ENCODE measurements at places on chromosomes 11 and 22.

- no peak for DNase-seq
These were observed 20.0 kb downstream of the OR2AT4 start for GRCh38 chr11:75076671-75077070.

DNA sequence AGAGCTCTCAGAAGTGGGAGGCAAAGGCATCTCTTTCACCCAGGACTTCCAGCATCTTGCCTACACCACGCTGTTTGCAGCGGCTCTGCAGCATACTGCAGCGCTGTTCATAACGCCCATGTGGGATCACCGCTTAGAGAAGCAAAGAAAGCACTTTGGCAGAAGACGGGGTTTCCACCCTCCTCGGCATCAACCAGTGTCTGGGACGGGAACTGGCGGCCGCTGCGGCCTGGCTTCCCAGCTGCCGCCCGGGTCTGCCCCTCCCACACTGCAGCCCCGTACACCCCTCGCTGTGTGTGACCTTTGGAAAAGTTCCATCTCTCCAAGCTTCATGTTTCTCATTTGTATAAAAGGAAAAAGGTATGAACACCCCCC, 545 bp upstream of the TIRAP start:
- no peak for DNase-seq

DNA sequence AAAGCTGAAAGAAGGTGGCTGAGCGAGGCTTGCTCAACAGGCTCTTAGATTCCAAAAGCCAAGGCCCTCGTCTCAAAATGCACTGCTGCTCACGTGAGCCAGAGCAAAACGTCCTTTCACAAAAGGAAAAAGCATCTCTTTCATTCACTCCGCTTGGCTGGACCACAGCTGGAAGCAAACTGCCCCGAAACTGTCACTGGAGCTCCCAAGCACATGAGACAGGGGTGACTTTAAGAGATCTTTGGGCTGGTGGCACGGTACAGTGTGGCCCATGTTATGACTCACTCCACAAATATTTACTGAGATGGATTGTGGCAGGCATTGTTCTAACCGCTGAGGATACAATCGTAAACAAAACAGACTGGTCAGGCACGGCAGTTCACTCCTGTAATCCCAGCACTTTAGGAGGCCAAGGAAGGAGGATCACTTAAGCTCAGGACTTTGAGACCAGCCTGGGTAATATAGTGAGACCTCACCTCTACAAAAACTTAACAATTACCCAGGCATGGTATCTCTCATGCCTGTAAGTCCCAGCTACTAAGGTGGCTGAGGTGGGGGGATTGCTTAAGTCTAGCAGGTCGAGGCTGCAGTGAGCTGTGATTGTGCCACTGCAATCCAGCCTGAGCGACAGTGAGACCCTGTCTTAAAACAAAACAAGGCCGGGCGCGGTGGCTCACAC, 3.6 kb downstream of the PLA2G6 start:
- peak; percentile 50 for DNase-seq

- DNase-seq = no peak
These were observed 9.2 kb downstream of the OR51F2 start for GRCh38 chr11:4830346-4830745.

DNA sequence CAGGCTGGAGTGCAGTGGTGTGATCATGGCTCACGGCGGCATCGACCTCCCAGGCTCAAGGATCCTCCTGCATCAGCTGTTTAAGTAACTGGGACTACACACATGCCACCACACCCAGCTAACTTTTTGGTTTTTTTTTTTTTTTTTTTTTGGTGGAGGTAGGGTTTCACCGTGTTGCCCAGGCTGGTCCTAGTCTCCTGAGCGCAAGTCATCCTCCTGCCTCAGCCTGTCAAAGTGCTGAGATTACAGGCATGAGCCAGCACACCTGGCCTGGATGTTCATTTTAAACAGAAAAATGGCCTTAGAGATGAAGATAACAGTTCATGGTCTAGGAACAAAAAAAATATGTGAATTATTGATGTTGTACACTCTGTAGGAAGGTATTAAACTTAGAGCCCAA, 13.6 kb upstream of the SLC25A18 start:
- no peak for DNase-seq

DNA sequence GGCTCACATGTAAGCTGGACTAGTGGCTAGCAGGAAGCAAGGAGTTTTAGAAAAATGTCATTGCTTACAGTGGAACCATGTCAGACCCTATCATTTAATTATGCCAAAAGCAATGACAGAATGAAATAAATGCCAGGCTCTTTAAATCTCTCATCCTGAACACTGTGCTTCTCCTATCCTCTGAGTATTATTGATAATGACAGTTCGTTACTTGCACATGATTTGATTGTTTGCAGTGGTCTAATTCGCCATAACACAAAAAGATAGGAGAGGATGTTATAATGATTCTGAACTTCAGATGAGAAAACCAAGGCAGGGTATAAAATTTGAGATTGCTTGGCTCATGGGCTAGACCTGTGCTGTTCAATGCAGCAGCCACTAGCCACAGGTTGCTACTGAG, 68.2 kb downstream of the FLI1 start:
- DNase-seq = no peak

DNA sequence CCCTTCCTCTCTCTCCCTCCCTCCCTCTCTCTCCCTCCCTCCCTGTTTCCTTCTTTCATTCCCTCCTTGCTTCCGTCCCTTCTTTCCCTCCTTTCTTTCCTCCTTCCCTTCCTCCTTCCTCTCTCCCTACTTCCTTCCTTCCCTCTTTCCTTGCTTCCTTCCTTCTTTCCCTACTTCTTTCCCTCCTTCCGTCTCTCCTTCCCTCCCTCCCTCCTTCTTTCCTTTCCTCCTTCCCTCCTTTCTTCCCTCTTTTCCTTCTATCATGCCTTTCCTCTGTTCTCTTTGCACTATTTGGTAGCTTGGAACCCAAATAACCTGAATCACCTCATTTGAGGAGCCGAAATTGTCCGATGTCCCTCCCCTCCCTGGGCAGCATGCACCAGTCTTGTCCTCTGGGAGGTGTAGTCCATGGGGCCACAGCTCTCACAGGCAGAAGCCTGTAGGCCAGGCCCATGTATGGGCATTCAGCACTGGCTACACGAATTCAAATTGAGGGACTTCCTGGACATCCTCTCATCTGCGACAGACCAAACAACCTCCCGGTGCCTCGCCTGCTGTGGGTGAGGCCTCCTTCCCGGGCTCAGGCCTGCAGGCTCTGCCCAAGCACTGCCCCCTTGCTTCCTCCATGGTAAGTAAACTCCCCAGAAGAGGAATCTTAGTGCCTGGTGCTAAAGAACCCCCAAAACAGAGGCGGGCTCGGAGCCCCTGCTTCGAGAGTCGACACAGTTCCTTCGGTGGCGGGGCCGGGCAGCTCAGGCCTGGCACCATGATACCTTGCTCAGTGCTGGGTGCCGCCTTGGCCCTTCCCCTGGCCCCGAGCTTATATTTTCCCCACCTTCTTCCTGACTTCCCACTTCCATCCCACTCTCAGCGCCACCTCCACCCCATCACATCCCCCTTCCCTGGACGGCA, 454.1 kb upstream of the CADM1 start:
- DNase-seq = no peak

DNA sequence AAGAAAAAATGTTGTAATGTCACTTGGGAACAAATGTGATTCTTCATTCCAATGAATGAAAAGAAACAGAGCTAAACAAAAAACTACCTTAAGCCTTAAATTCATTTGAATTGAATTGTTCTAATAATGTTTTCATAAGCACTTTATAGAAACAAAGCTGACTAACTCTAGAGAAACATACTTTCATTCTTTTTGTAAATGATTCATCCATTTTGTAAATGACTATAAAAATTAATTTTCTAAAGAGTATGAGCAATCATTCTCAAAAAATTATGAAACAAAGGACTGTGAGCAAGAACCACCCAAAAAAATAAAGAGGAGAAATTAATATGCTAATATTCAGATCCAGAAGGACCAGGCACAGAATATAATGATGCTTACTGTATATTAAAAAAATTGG, 986.5 kb upstream of the CHORDC1 start:
- no peak for DNase-seq

DNA sequence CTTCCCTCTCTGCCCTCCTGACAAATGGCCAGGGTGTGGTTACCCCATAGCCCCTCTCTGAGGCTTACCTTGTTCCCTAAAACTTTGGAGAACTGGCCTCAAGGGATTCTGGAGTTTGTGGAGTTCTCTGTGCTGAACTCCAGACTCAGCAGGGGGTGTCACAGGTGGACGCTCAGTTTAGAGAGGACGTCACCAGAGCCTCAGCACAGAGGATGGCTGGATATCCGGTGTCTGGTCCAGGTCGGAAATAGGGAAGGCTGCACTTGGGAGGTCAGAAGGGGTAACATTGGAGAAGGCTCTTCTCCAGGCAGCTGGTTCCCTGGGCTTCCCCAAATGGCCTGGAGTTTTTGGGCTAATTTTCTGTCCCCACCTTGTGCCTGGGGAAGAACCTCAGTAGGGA, 64.2 kb downstream of the ADAMTS15 start:
- DNase-seq = no peak

DNA sequence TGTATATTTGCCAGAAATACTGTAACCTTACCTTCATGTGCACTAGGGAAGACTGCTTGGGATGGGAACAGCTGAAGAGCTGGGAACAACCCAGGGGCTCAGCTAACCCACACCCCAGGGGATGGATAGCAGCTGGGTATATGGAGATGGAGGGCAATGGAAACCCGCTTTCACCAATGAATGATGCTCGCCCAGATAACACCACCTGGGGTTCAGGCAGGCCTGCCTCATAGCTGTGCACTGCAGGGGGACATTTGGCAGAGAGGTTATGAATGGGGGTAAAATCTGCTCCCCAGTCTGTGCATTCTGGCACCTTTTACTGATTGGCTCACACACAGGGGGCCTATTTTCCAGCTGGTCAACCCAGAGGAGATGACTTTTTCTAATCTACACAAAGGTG, 170.7 kb downstream of the CHST1 start:
- DNase-seq = no peak

DNA sequence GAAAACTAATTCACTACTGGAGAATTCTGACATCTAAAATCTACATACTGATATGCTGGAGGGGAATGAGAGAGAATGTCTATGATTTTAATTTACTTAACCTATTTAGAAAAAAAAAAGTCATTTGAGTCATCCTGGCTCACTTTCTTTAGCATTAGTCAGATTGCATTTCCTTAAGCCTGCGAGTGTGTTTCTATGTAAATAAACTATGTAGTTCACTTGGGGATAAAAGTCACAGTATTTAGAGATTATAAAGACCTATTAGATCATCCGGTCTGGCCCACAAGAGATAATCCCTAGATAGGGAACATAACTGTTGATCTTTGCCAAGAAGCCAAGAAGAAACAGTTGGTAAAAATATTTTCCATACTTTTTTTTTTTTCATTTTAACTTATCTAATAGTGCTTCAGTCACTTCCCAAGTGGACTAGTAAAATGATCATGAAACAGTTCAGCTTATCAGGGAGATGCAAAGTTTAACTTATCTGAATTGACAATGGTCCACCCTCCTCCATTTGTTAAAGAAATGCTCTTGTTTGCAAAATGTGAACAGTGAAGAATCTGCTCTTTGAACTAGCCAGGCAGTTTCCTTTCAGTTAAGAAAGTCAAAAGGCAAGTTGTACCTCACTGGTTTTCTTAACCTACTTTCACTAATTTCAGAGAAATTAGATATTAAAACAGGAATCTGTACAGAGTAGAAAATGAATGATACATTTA, 21.2 kb upstream of the BLID start:
- DNase-seq = peak; percentile 87

DNA sequence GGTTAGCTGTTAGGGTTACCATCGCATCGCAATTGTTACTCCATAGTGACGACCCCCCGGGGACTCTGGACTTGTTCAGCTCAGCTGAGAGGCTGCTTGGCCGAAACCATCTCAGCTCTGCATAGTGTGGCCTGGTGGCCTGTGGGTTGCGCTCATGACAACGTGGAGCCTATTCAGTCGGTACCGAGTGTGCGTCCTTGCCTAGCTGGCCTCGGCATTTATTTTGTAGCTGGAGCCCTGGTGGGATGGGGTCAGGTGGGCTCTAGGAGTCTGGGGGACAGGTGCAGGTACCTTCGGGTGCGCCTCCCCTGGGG, 13.5 kb downstream of the LRP5 start:
- no peak for DNase-seq

- no peak for DNase-seq
These were observed 29.1 kb upstream of the SYT7 start for GRCh38 chr11:61609980-61610366.

DNA sequence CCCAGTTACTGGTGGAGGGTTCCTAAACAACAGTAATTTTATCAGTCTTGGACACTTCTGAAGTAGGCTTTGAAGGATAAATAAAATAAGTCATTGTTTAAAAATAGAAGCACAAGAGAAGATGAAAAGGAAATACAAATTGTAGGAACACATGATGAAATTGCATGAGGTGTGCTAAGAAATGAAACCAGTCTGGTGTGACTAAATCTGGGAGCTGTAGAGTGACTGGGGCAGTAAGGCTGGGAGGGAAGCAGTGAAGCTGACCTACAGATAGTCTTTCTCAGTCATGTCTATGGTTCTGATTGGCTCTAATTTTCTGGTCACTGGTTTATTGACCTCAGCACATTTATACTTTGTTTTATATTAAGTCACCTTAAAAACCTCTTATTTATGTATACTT, 139.1 kb downstream of the SLC17A6 start:
- DNase-seq = no peak

GRCh38 chr11:959027-959426, 33.4 kb downstream of the AP2A2 start:
- no peak for DNase-seq

DNA sequence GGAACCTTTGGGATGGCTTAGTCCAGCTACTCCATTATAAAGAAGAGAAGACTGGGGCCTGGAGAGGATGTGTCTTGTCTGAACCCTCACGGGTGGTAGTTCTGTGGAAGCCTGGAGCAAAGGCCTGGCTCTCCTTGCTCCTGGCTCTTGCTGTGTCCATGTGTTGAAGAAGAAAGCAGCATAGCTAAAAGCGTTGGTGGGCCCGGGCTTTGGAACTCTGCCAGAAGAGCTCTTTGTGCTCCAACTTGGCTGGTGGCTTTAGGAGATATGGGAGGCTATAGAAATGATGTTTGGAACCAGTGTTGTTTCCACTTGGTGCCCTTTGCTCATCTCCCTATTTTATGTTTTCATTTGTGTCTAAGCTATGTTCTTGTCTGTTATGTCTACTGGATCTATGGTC, 131.1 kb downstream of the DBX1 start:
- DNase-seq = no peak

GRCh38 chr11:14676068-14676467, 32.5 kb downstream of the PDE3B start:
- DNase-seq = no peak

GRCh38 chr22:39433476-39434242, 23.2 kb upstream of the MGAT3 start:
- no peak for DNase-seq

Data from fibroblast of the conjunctiva (primary cell).